ENCODE measurements at places on chromosomes 1 and 21.

GRCh38 chr1:10299151-10299550 lies 88.8 kb downstream of the KIF1B start:
- no peak for DNase-seq

GRCh38 chr1:233268389-233269022 lies 27.0 kb downstream of the PCNX2 start:
- no peak for DNase-seq

- DNase-seq, result no peak
These were observed 28.0 kb downstream of the AGPAT3 start for GRCh38 chr21:43892984-43893535.

GRCh38 chr1:208431721-208432120 lies 187.5 kb upstream of the PLXNA2 start:
- no peak for DNase-seq

GRCh38 chr1:153125536-153125935 lies 12.2 kb upstream of the SPRR2F start:
- no peak for DNase-seq

- no peak for DNase-seq
These were observed 221.8 kb downstream of the TTLL7 start for GRCh38 chr1:83776913-83777757.

- DNase-seq, result peak; percentile 86
These were observed 22.1 kb downstream of the EDARADD start for GRCh38 chr1:236416165-236416564.

DNA sequence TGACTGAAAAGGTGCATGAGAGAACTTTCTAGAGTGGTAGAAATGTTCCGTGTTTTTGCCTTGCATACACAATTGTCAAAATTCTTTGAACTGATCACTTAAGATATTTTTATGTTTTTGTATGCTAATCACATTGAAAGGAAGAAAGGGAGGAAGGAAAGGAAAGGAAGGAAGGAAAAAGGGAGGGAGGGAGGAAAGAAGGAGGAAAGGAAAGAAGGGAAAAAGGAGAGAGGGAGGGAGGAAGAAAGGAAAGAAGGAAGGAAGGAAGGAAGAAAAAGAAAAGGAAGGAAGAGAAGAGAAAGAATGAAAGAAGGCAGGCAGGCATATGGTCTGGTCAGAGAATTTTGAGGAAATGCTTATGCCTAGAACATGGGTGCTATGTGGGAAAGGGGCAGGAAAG lies 68.4 kb upstream of the PGBD5 start:
- no peak for DNase-seq

GRCh38 chr1:30888391-30888790 lies 20.2 kb downstream of the SDC3 start:
- DNase-seq, result no peak

DNA sequence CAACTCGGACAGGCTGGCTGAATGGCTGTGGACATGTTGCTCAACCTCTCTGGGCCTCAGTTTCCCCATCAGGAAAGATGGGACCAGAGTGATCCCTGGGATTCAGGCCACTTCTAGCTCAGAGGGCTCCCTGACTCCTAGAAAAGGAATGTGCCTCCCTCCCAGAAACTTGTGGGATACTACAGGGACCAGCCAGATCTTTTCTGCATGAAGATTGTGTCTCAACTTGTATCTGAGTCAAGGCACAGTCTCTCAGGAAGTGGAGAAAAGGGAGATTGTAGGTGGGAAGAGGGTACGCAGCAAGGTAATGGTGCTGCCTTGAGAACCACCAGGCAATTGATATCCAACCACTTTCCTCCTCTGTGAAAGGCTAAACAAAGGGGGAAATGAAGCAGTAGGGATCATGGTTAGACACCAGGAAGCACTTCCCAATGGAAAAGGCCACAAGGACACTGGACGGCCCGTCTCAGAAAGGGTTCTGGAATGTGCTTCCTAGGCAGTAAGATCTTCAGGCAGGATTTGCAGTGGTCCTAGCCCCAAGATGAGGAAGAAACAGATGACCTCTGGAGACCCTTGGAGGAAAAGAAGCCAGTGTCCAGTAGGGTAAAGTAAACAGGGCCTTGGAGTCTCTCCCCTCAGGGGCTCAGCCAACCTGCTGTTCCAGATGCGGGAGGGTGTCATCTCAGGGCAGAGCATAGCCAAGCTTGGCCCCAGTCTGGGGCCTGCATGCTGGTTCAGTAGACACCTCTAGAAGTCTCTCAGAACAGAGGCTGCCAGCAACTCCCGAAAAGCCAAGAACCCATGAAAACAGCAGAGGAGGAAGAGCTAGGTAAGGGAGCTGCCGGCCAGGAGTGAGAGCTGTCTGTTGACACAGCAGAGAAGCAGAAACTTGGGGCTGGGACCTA lies 16.8 kb downstream of the IFFO2 start:
- DNase-seq, result no peak

- DNase-seq, result no peak
These were observed 54.0 kb upstream of the ATP5PO start for GRCh38 chr21:33969581-33969980.

DNA sequence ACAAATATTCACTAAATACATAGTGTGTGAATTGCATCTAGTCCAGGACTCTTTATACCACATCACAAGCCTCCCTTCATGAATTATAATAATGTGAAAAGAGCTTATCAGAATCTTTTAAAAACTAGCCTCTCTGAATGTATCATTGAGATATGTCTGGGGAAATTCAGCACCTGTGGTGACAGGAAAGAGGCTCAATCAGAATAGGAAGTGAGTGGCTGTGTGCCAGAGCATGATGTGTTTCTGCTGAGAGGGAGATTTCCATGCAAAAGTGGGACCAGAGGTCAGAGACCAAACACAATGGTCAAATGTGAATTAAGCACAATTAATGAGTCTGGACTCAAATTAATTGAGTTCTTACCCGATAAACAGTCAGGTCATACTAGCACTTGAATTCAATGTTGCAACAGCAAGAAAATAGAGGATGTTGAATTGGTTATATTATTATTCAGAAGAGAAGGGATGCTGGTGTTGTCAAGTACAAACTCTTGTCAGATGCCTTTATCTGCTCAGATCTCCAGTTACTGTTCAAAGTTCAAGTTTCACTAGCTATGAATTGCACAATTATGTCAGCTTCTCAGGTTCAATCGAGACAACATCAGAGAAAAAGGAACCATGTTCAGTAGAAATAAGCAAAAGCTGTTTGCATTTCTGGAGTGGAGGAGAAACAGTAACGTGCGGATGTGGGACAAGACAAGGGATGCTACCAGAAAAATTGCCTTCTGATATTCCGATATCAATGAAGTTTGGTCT lies 226.2 kb downstream of the ZNF326 start:
- no peak for DNase-seq

DNA sequence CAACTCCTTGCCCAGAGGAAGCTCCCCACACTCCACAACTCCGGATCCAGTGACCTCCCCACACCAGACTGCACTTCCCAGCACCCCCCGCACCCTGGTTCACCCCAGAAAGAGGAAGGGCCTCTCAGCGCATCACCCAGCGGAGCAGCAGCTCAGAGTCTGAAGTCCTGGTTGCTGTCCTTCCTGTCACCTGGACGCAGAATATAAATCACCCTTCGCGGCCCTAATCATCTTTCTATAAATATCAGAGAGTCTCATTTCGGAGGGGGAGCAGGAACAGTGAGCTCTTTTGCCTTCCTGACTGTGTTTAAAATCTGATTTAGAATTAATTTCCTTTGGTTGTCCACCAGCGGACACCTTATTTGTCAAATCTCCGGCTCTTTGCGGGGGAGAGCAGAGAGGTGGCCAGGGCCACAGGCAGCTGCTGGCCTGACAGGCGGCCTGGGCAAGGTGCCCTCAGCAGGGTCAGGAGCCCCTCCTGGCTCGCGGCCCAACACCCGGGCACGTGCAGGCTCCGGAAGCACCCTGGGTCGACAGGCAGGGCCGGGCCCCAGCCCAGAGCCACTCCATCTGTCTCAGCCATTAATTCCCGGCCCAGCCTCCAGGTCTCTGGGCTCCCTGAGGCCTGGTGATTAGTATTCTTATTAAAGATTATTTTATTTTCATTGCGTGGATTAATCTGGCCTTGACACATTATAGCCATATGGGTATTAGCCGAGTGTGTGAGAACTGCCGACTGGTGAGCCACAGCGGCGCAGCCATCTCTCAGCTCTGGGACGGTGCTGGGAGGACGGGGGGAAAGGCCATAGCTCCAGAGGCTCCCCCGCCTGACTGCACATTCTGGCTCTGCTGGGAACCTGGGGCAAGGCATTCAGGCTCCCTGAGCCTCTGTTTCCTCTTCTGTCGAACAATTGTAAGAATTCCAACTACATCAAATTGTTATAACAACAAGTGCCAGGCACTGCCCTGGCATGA lies 19.7 kb downstream of the EPHA8 start:
- no peak for DNase-seq

GRCh38 chr1:40267767-40268187 lies 9.7 kb downstream of the ZMPSTE24 start:
- no peak for DNase-seq

DNA sequence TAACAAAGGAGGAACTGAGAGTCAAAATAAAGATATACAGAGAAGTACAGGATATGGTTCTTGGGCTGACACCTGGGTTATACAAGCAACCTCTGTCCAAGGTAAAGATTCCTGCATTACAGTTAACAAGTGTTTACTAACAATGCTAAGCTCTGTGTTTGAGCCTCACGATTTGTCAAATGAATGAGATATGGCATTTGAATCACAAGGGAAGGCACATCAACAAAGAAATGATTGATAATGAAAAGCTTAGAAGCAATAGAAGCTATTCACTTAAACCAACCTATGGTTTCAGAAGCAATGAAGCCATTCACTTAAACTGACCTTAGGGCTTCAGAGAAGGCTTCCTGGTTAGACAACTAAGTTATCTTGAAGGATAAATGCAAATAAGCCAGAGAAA lies 199.5 kb downstream of the AGBL4 start:
- DNase-seq, result no peak

DNA sequence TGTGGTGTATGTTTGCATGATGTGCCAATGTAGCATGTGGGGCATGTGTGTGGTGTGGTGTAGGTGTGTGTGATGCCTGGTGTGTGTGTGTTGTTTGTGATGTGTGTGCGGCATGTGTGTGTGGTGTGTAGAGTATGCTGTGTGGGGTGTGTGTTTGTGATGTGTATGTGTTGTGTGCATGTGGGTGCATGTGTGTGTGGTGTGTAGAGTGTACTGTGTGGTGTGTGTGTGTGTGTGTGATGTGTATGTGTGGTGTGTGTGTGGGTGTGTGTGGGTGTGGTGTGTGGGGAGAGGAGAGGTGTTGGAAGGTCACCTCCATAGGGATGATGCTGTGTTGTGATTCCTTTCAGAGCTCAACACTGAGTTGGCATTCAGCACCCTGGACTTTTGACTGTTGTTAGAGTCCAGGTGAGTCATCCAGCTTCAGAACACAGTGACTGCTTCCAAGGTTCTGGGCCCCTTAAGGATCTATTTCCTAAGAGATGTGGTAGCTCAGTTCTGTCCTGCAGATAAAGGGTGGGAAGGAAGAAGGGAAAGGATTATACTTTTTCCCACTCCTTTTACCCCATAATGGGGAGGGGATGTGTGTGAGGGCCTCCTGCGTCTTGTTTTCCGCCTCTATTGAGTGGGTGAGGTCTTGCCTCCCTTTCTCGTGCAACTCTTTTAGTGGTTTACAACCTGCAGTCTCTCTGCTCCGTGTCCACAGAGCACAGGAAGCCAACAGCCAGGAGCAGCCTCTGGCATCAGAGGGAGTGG lies 47.6 kb downstream of the RHOU start:
- DNase-seq, result no peak

- no peak for DNase-seq
These were observed 336.8 kb upstream of the CHRM3 start for GRCh38 chr1:239049571-239049970.

GRCh38 chr1:54081306-54082270 lies 28.2 kb downstream of the TCEANC2 start:
- peak; percentile 58 for DNase-seq

- DNase-seq, result no peak
These were observed 86.1 kb downstream of the CLSTN1 start for GRCh38 chr1:9737671-9738070.

GRCh38 chr1:48654606-48655210 lies 122.0 kb downstream of the BEND5 start:
- DNase-seq, result no peak

DNA sequence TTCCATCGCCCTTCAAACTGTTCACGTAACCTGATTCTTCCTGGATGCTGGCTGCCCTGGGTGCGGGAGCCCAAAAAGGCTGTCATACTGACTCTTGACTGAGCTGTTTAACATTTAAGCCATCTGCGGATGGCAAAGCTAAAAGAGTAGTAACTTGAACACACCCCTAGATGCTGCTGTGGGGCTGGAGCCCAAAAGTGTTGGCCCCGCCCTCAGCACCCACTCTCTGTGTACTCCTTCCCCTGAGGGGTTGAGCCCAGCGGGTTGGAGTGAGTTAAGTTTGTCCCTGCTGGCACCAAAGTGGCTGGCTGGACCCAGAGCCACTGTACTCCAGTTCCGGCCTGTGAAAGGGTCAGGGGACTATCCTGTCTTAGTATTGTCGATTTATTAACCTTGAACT lies 640.6 kb downstream of the PTPRU start:
- no peak for DNase-seq

DNA sequence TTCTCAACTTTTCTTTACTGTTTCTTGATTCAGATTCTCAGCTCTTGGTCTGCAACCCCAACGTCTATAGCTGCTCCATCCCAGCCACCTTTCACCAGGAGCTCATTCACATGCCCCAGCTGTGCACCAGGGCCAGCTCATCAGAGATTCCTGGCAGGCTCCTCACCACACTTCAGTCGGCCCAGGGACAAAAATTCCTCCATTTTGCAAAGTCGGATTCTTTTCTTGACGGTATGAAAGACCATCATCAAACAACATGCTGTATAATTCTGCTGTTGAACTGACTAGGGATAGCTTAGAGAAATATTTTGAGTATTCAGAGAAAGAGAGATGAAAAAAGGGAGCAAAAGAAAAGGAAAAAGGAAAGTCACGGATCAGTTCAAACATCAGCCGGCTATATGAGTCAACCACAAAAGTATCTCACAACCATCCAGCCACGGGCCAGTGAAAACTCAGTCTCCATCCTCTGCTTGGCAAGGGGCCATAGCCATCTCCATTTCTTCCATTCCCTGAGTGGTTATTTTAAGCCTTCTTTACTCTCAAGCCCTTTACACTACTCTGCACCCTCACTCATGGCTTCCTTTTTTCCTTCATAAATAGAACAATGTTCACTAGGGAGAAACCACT lies 14.1 kb downstream of the DNASE2B start:
- no peak for DNase-seq

- peak; percentile 48 for DNase-seq
These were observed 146.0 kb downstream of the RERE start for GRCh38 chr1:8671306-8671917.

DNA sequence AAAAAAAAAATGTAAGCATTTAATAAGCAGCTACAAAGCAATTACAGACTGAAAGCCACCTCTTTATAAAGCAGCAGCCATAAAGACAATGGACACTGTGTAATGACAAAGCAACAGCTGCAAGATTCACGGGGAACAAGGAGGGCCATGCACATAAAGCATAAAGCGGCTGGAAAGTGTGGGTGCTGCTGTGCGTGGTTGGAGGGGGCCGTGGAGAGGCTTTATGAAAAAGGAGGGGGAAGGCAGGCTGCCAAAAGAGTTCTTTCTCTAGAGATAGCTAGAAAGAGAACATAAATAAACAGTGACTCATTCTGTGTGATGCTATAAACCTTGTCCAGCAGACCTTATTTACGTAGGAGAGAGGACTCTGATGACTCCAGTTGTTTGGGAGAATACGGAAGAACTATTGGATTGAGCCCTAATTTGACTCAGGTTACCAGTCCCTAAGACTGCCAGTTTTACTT lies 49.3 kb downstream of the ADAMTS1 start:
- DNase-seq, result no peak
